ENCODE measurements at places on chromosomes 7 and 10.

GRCh38 chr10:72588266-72588665 is 37.6 kb downstream of the MICU1 start:
- DNase-seq, result no peak

DNA sequence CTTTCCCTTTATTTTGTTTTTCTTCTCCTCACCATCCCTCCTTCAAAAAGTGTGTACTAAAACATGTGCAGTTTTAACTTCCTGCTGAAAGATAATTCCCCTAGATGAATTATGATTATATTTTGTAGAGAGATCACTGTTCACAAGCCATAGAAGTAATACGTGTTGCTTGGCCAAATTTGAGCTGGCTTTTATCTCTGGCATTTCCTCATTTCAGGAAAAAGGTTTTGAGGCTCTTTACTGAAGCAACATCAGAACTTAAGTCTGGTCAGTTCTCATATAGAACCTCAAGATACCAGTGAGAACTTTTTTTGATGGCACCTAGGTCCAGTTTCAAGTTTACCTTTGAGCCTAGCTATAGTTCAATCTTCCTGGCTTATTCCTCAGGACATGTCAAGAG is 463.3 kb downstream of the INHBA start:
- no peak for DNase-seq

- no peak for DNase-seq
These were observed 430.9 kb downstream of the ACTR3B start for GRCh38 chr7:153190452-153190851.

DNA sequence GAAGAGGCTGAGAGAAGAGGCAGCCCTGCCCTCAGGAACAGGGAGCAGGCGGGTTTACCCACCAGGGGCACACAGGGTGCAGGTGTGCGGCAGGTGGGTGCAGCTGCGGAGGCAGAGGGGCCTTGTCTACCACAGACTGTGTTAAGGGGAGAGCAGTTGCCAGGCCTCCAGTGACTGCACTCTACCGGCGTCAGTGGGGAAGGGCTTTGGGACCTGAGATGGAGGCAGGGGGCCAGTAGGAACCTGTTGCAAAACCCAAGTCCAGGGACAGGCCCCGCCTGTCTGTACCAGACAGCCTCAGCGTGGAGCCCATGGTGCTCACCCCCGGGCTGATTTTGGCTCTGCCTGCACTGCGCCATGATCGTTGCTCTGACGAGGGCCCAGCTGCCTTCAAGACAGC is 507.6 kb upstream of the FOXK1 start:
- no peak for DNase-seq

GRCh38 chr7:2446676-2447075 is 29.5 kb downstream of the GRIFIN start:
- DNase-seq, result no peak
